Omental fat pad (tissue), 4 donors: ENCODE measurements at places on chromosomes 4 and X.

DNA sequence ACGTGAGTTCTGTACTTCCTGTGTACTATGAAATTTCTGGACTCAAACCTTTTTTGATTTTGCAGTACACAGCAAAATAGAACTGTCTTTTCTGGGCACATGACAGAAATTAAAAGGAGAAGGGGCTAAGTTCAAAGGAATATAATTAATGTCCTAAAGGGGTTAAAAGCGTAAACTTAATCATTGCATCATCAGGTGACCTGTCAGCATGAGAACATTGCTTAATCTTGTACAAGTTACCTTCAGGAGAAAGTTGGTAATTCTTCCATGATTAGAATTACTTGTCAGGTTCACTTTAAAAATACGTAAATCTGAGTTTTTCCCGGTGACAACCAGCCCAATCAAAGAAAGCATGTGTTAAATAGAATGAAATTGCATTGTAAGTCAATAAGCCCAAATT, 43.2 kb upstream of the PNPLA4 start:
- DNase-seq = no peak

DNA sequence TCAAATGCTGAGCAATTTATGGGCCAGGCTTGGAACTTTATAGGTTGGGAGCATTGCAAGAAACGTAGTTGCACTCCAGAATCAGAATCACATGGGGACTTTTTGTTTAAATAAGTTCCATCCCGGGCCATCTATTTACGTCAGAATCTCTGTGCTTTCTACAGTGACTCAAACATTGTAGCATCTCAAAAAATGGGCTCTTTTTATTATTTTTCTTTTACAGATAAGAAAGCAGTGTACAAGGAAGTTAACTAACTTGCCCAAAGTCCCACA, 10.2 kb downstream of the CC2D2A start:
- DNase-seq = no peak

- DNase-seq = no peak
Observed at GRCh38 chrX:11793734-11794133, 35.7 kb downstream of the MSL3 start.

GRCh38 chr4:80182237-80182866, 15.0 kb upstream of the PRDM8 start:
- no peak for DNase-seq

- DNase-seq = no peak
Observed at GRCh38 chr4:52201715-52202114, 150.6 kb downstream of the SPATA18 start.

GRCh38 chr4:21467551-21467950, 481.0 kb downstream of the KCNIP4 start:
- no peak for DNase-seq

DNA sequence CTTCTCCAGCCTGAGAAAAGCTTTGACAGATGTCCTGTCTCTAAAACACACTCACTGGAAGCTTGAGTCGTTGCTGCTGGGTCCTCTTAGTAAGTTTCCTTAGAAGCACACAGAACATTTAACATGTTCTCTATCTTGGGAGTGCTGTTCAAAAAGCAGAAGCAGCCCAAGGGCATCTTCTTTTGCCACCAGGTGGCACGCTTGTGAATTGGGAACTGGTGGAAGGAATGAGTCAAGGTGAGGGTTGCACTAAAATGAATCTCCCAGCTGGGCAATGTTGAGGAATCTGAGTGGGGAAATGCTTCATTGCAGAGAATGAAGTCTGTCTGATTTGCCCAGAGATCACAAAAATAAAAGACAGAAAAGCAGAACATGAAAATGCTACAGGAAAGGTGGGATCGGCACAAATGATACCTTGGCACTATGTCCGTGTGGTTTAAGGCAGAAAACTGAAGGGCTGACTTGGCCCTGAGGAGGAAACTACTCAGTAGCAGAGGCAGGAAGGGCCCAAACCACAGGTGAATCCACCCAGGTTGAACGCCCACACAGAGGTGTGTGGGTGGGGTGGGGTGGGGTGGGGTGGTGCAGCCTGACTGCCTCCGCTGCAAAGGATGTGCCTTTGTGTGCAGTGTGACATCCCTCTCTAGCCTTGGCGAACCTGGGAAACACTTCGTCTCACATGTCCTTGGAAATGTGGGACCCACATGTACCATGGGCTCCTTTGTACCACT, 26.0 kb downstream of the KIT start:
- DNase-seq = no peak
